Natural killer cell treated with Interleukin-12 subunit alpha and Interleukin-12 subunit beta and Interleukin-15 and Interleukin-18, amount 100 ng/mL, for 72 hours (primary cell): ENCODE measurements at places on chromosomes 6 and 20.

- DNase-seq = no peak
- H3K36me3 ChIP-seq = no peaks in the 10 kb centered on the region
- peaks cover 11% of the 10 kb centered on the region for H3K4me1 ChIP-seq
- no peak overlapping the region for H3K4me3 ChIP-seq
- no peak overlapping the region for H3K27ac ChIP-seq
Measured at GRCh38 chr6:3593161-3593560, 136.3 kb upstream of the SLC22A23 start.

GRCh38 chr6:143258945-143259344, 191.6 kb downstream of the ADAT2 start:
- H3K4me1 ChIP-seq = no peaks in the 10 kb centered on the region
- H3K4me3 ChIP-seq = no peak overlapping the region
- no peak overlapping the region for H3K27ac ChIP-seq
- no peak for DNase-seq
- H3K36me3 ChIP-seq = no peaks in the 10 kb centered on the region

DNA sequence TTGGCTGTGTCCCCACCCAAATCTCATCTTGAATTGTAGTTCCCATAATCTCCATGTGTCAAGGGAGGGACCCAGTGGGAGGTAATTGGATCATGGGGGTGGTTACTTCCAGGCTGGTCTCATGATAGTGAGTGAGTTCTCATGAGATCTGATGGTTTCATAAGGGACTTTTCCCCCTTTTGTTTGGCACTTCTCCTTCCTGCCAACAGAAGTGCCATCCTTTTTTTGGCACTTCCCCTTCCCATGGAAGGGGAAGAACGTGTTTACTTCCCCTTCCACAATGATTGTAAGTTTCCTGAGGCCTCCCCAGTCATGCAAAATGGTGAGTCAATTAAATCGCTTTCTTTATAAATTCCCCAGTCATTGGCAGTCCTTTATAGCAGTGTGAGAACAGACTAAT, 18.0 kb upstream of the PI3 start:
- no peak overlapping the region for H3K4me3 ChIP-seq
- H3K4me1 ChIP-seq = no peaks in the 10 kb centered on the region
- H3K36me3 ChIP-seq = peaks cover 12% of the 10 kb centered on the region

GRCh38 chr20:16947479-16947878, 199.3 kb downstream of the OTOR start:
- H3K4me1 ChIP-seq = no peaks in the 10 kb centered on the region
- no peaks in the 10 kb centered on the region for H3K27me3 ChIP-seq
- H3K27ac ChIP-seq = no peak overlapping the region
- H3K36me3 ChIP-seq = no peaks in the 10 kb centered on the region
- no peak overlapping the region for H3K4me3 ChIP-seq
- DNase-seq = no peak

GRCh38 chr20:13322621-13323020, 101.5 kb downstream of the ISM1 start:
- no peak overlapping the region for H3K27ac ChIP-seq
- H3K36me3 ChIP-seq = no peaks in the 10 kb centered on the region
- peaks cover 32% of the 10 kb centered on the region for H3K27me3 ChIP-seq
- no peak overlapping the region for H3K4me3 ChIP-seq
